RWPE1 (cell line): ENCODE measurements at places on chromosomes 16 and 17.

DNA sequence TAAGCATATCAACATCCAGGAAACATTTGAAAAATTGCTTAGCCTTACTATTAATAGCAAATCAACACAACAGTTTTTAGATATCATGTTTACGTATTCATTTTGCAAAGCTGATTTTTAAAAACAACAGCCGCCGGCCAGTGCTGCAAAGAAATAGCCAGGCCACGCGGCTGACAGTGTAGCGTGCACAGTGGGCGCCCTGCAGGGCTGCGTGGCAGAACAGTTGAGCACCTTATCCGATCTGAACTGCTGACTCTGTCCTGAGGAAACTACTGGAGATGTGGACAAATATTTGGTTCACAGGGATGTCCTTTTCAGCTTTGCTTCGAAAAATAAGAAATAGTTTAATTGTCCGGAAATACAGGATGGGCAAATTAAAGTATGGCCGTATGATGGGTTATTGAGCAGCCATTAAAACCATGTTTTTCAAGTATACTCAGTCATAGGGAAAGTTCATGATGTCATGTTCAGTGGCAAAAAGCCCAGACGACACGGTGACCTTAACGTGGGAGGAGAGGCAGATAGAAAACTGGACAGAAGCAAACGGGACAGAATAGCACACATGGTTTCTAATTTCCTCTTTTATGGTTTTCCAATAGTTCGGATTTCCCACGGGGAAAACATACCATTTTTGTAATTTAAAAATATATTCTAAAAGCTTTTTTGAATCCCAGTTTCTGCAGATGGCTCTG, 52.4 kb upstream of the ENDOV start:
- no peak for DNase-seq

- no peak for DNase-seq
These were observed 608 bp upstream of the COX10 start for GRCh38 chr17:14068542-14069250.

- no peak for DNase-seq
These were observed 65.0 kb downstream of the HS3ST2 start for GRCh38 chr16:22878955-22879354.

DNA sequence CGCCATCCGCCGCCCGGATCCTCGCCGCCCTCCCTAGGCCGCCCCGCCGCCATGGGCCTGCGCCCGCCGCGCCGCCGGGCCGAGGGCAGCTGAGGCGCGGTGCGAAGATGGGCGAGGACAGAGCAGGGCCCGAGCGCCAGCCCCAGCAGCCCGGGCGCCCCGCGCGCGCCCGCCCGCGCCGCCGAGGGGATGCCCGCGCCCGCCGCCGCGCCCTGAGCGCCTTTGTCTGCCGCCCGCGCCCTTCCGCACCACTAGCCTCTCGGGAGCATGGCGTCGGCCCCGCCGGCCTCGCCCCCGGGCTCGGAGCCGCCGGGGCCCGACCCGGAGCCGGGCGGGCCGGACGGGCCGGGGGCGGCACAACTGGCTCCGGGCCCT, 278 bp downstream of the RAB11FIP3 start:
- peak; percentile 19 for DNase-seq

DNA sequence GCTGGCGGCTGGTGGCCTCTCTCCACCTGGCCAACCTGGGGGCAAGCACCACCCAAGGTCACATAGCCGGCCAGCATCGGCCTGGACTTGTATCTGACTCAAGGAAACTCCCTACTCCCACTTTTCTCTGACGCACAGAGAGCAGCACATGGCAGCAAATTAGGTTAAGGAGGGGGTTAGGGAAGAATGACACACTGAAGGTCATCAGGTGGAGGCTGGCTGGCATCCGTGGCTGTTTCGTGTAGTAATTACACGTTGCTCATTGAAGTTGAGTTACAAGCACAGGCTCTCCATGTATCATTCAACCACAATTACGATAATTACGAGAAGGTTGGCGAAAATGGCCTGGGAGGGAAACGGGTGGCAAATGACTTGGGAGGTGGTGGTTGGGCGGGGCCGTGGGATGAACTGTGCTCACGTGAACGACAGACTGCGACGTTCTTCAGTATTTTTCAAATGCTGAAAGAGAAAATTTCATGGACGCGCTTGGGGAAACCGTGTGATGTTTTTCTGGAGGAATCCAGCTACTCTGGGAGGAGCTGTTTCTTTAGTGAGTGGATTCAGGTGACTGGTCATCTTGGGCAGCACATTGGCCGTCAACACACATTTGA, 4.0 kb upstream of the METRNL start:
- DNase-seq: peak; percentile 37

DNA sequence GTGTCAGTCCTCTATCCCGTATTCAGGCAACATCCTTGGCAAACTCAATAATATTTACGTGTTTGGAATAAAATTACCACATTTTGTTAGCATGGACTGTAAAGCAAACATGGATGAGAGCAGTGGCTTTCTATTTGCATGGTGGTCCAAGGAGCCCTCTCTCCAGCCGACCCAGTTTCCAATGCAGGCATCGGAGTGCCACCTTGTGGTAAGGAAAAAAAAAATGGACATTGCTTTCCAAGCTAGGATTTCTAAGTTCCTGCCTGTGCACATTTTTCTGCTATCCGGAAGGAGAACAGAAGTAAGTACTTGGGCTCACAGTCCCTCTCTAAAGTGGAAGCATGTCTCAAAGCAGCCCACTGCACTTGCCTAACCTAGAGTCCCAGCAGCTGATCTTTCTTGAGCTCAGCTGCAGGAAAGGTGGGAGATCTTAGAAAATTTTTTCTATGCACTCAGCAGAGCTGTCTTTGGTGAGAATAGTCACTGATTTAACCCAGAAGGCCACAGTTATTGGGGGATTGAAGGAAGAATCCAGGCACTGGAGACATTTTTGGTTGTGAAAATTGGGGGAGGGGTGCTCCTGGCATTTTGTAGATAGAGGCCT, 46.0 kb upstream of the ERCC4 start:
- peak; percentile 14 for DNase-seq

DNA sequence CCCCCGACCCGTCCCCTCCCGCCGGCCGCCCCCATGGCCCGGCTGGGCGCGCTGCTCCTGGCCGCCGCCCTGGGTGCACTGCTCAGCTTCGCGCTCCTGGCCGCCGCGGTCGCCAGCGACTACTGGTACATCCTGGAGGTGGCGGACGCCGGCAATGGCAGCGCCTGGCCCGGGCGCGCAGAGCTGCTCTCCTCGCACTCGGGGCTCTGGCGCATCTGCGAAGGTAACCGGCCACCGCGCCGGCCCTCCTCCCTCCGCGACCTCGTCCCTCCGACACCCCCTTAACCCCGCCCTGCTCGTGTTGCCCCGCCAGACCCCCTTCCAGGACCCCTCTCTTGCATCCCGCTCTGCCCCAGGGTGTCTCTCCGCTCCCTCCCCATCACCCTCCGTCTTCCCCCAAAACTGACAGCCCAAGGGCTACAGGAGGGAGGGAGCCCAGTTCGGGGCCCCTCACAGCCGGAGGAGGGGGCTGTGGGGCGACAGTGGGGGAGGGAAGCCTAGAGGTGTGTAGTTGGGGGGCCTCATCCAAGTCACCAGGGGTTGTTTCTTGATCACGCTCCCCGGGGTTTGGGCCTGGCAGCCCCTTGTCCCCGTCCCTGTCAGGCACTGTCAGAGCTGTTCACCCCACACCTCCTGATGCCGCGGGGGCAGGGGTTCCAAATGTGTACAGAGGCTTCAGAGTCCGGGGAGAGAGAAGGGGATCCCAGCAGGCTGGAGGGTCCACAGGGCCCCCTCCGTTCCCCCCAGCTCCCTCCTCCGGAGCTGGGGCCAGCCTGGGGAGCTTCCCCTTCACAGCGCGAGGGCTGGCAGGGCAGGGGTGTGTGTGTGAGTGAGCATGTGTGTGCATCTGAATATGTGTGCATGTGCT, 794 bp downstream of the TMEM235 start:
- DNase-seq: no peak

DNA sequence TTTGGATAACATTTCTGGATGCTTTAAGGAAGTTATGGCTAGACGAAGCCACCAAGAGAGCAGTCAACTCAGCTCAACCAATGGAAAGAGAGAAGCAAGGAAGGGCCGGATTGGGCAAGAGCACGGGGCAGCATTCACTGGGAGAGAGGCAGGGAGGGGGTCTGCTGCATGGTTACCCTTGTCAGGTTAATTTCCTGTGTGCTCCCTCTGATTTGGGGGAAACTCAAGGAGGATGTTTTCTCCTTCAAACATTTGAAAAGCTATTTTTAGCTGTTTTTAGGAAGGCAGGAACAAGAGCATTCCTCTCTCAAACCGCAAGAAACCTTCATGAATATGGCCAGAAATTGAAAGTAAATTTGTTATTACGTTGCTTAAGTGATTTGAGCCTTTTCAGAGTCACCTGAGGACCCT, 118.5 kb upstream of the ZFHX3 start:
- DNase-seq: no peak

DNA sequence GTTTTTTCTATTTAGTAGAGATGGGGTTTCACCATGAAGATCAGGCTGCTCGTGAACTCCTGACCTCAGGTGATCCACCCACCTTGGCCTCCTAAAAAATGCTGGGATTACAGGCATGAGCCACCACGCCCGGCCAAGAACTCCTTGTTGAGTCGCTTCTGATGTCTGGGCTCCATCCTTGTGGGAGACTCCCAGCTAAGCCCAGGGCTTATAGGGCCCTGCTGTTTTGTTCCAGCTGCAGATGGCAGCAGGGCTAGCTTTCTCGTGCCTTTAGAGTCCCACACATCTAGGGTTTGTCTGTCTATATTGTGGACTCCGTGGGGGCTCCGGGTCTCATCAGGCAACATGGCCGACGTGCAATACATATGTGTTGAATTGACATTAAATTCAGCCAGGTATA, 39.3 kb upstream of the MED9 start:
- DNase-seq: no peak

- no peak for DNase-seq
These were observed 797 bp downstream of the HES7 start for GRCh38 chr17:8122924-8123694.

- no peak for DNase-seq
These were observed 107.3 kb downstream of the SDK2 start for GRCh38 chr17:73536700-73537605.

GRCh38 chr16:10876315-10876714, 687 bp upstream of the CIITA start:
- no peak for DNase-seq

- DNase-seq: no peak
These were observed 29.2 kb downstream of the CCDC40 start for GRCh38 chr17:80065478-80066170.

DNA sequence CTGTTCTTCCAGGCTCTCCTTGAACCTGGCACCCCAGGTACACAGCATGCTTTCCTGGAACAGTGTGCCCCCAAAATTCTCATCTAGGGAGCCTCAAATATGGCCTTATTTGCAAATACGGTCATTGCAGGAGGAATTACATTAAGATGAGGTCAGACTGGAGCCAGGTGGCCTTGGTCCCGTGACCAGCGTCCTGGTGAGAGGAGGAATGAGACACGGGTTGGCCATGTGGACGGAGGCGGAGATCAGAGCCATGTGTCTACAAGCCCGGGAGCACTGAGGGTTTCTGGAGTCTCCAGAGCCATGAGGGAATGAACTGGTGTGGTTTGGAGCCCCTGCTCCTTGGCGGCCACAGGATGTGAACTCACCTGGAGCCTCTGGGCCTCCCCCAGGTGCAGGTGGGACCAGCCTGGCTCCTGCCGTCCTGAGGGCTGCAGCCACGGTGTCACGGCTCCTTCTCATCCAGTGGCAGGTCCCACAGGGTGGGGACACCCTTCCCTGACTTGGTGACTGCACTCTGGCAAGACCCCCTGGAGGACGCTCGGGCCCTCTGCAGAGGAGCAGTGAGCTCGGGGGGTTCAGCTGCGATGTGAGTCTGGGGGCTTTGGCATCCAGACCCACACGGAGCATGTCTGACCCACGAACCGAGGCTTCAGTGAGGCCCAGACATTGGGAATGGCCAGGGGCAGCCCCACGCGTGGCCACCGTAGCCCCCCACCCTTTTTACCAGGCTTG, 21.8 kb upstream of the GNG13 start:
- DNase-seq: no peak

DNA sequence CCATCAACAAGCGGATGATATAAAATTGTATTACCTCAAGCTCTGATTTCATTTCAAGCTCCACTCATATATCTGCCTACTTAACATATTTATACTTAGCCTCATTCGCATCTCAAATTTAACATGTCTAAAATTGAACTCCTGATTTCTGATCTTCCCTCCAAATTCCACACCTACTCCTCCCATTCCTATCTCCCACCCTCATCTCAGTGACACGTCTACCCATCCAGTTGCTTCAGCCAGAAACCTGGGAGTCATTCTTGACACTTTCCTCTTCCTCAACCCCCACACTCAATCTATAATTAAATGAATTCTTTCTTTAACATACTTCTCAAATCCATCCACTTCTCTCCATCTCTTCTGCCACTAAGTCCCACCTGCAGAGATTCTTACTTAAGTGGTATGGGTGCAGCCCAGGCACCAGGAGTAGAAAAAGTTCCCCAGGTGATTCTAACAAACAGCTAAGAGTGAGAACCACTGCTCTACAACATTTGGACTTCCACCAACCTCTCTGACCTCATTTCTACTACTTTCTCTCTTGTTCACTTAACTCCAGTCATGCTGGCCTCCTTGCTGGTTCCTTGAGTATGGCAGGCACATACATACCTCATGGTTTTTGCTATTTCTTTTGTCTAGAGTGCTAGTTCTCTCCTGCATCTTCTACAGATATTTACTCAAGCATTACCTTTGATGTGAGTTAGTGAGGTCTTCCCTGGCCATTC, 18.1 kb downstream of the SPOP start:
- DNase-seq: no peak
